ENCODE measurements at places on chromosomes 7 and 10.
A peak's percentile ranks its signal among the peaks of the same experiment; 100 is the strongest.

GRCh38 chr7:25663877-25664276 lies 435.6 kb upstream of the NPVF start:
- DNase-seq = no peak

- no peak for DNase-seq
Measured at GRCh38 chr10:86715156-86715795, 41.1 kb upstream of the BMPR1A start.

- no peak for DNase-seq
Measured at GRCh38 chr10:3902809-3903410, 117.9 kb upstream of the KLF6 start.

DNA sequence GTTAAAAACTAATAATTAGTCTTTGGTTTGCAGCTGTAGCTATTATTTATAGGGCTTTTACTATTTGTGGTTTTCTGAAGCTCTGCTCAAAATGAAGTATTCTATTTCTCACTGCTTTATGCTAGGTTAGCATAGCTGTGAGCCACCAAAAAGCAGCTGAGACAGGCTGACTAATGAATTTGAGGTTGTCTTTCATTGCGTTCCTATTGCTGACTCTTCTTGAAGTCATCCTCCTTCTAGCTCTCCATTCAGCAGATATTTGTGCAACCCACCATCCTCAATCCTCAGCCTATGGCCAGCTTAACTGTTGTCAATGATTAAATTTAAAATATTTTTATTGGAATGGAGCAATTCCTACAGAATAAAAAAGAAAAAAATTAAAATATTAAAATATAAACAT lies 2.1 kb upstream of the RALA start:
- DNase-seq = no peak

DNA sequence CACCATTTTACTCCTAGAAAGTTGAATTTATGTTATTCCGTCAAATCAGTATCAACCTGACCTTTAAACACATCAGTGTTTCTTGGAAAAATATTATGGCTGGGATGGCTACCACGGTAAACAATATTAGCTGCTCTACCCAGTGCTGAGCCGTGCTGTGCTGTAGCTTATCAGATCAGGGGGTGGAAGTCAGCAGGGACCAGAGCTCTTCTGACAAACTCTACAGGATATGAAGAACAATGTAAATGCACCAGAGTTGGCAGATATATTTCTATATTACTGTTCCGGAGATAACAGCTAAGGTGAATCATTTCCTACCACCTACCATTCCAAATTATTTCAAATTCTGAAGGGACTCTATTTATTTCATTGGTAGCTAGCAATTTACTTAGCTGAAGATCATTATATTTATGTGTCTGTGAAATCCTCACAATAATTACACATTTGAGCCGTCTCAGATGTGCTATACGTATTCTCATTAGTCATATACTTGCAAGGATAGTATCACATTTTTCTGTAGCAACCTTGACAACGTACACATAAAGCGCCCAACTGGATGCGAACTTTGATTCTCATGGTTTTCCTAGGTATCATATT lies 76.5 kb downstream of the TEX36 start:
- DNase-seq = no peak

DNA sequence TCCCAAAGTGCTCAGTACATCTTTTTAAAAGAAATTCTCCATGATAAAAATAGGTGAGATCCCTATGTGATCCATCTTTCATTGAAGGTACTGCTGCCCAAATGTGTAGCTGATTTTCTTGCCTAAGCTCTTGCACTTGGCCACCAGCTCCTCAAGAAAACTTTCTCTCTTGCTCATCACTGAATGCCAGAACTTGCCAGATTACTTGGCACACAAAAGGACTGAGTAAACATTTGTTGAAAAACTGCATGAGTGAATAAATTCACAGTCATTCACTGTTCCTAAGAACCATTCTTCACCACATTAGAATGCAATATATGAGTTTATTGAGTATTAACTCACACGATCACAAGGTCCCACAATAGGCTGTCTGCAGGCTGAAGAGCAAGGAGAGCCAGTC lies 99.9 kb downstream of the TRIL start:
- DNase-seq = no peak

DNA sequence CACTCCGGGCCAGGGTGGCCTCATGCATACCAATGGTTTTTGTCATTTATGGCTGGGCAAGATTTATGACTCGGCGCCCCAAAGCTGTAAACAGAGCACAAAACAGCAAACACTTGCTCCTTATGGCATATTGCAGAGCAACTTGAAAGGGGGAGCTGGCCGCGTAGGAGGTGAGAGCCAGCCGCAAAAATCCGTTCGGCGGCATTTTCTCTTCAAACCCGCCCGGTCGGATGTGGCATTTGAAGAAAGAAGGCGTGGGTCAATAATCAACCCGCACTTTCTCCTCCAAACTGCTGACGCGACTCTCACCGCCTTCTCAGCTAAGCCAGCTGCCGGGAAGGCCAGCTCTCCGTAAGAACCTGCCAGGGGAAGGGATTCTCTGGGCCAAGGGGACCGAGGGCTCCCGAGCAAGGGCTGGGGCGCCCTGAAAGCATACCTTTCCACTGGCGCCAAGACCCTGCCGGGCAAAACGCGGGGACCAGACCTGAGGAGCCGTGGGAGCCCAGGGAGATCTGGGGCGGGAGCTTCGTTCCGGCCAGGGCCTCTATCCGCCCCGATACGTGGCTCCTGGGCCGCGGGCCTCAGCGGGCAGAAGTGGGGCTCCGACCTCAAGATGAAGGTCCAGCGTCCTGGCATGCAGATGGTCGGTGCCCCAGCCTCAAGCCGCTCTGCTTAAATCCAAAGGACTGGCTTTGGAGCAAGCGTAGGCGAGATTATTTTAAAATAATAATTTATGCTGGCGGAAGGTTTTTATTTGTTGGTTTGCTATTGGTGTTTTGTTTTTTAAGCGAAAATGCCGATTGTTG lies 12.9 kb upstream of the HOXA2 start:
- no peak for DNase-seq

GRCh38 chr7:4154882-4155535 lies 527.1 kb upstream of the FOXK1 start:
- DNase-seq = no peak

GRCh38 chr7:72321637-72322036 lies 90.5 kb downstream of the CALN1 start:
- DNase-seq = no peak

GRCh38 chr10:13831711-13832141 lies 245.0 kb downstream of the PRPF18 start:
- DNase-seq = no peak

DNA sequence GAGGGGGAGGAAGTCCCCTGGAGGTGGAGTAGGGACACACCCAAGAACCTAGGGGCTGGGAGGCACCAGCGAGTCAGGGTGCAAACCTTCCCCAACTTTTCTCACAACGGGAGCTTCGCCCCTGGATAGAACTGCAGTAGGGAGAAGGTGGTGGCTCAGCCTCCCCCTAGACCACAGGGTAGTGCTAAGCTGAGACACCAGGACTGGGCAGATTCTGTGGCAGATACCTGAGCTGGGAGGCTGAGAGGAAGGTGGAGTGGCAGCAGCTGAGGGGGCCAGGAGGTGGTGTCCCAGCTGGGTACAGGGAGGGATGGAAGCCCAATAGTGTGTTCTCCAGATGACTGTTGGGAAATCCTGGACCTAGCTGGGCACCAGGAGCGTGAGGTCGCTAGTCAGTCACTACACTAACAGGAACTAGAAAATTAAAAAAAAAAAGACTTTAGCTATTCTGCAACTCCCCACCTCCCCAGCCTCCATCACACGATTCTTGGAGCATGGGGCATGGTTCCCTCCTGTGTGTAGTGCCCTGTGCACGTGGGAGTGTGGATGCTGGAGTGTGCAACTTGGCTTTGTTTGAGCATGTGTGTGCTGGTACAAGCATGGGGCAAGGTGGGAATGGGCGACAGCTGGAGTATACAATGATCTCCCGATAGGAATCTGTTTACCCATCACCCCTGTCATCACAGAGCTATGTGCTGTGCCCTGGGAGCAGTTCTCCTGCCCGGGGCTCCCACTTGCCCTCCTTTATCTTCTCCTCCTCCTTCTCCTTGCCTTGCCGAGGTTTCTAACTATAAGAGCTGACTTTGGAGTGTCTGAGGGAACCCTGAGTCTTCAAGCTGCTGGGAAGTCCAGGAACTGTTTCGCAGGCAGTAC lies 8.8 kb upstream of the TRPV6 start:
- DNase-seq = no peak

- no peak for DNase-seq
Measured at GRCh38 chr10:14399641-14400040, 68.9 kb upstream of the FRMD4A start.

DNA sequence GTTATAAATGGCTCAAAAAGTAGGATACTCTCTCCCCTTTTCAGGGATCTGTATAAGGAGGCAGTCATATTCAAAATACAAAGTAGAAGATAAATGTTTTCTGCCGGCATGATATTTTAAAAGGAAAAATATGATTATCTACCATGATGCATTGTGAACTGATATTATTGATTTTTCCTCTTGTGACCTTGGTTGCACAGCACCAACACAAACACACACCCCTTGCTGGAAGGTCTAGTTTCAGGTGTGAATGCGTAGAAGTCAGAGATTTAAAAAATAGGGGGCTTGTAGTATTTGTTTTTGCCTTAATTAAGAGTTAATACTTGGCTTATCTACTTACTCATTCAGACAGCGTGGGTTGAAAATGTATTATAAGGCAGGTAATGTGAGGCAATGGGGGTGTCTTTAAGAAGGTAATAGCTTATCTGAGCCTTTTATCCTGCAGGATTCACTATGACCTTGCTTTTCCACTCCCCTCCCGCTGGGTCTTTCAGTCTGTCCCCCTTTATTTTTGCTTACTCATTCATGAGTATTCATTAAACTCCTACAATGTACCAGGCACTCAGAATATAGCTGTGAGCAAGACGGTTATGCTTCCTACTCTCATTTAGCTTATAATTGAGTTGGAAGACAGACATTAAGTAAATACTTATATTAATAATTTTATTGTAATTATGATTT lies 390.6 kb downstream of the SDK1 start:
- DNase-seq = no peak

DNA sequence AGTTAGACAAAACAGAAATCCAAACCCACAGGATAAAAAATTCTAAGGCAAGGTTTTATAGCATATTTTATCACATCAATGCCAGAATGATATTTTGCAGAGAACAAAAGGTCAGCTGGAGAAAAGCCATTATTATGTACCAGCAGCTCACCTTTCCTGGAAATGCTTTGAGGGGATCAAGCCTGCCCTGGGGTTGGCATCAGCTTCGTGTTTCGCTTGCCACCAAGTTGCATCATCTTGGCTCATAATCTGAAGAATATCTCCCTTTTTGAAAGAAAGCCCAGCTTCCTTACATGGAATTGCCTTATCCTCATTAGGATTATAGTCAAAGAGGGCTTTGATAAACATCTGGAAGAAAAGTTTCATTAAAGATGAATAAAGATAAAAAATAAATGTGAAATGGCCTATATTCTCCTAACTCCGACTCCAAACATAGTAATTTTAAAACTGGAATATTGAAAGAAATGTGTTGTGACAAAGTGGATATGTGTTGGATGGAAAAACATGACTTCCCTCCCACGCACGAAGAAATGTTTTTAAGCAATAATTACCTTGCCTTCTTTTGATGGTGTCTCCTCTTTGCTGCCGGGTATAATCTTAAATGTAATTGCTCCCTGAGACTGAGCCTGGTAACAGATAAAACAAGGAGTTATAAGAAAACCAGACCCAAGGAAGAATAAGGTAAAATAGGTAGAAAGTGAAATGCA lies 121.3 kb upstream of the ODAD2 start:
- no peak for DNase-seq

GRCh38 chr10:98260350-98260749 lies 7.6 kb downstream of the LOXL4 start:
- DNase-seq = no peak

DNA sequence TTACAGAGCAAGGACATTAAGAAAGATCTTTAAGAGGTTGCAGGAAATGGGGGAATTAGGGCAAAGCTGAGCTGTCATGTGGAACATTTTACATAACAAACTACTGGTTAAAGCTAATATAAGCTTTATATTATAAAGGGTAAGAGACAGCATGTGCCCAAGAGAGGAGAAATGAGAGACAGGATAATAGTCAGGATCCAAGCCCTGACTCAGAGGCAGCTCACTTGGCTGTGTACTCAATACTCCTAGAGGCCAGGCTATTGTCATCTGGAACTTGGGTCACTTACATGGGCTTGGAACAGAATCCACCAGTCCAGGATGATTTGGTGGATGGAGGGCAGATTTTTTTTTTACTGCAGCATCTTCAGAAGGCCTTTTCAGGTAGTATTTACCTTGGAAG lies 418.6 kb upstream of the ZMIZ1 start:
- DNase-seq = no peak

GRCh38 chr7:94335586-94335985 lies 59.1 kb upstream of the COL1A2 start:
- DNase-seq = no peak

DNA sequence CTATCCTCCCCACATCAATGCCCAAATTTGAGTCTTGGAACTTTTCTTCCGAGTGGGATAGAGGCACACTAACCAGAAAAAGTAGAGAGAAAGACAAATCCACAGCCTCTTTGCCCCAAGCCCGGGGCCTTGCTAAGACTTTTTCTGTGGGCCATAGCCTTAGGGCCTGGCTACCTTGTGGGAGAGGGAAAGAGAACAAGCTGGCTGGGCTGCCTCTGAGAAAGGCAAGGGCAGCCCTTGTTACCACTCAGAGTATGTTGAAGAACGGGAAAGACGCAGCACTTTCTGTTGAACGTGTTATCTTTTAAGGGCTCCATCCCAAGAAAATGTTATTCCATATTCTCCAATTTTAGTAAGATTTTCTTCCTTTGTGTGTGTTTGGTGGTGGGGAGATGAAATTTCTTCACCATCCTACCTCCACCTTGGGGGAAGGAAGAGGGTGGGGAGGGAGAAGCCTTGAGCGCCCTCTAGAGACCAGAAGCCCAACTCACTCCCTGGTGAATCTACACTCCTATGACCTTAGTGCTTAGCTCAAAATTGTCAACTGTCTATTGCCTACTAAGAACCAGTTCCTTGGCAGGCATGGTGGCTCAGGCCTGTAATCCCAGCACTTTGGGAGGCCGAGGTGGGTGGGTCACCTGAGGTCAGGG lies 3.9 kb upstream of the NRF1 start:
- peak; percentile 24 for DNase-seq
